ENCODE measurements at places on chromosomes 12 and 14.

DNA sequence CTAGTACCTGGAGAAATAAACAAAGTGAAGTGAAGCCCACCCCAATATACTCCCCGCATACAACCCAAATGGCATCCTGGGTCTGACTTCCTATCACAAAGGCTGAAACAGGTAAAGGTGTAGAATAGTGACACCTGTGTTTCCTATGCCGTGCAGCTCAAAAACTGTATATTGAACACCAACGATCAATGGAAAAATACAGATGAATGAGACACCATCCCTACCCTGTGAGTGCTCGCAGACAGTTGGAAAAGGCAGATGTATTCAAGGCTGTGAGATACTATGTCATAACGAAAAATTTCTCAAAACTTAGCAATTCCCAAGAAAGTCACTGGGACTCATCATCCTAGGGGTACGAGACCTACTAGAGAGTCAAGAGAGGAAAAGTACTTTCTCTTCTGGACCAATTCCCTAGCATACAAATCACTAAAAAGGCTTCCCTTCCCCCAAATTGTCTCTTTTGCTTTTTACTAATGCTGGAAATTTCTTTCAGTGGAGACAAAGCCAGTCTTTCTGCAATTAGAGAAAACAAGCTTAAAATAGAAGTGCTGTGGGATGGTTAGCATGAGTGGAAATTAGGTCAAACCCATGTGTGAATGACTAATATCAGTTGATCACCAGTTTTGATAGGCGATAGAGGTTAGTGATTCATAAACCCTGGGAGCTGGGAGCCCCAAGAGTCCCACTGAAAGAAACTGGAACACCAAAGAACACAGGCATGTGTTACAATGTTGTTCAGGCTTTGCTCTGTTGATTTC lies 249.7 kb downstream of the SPTSSA start:
- DNase-seq, result no peak

- DNase-seq, result no peak
Observed at GRCh38 chr12:48160807-48161206, 3.5 kb upstream of the ASB8 start.

DNA sequence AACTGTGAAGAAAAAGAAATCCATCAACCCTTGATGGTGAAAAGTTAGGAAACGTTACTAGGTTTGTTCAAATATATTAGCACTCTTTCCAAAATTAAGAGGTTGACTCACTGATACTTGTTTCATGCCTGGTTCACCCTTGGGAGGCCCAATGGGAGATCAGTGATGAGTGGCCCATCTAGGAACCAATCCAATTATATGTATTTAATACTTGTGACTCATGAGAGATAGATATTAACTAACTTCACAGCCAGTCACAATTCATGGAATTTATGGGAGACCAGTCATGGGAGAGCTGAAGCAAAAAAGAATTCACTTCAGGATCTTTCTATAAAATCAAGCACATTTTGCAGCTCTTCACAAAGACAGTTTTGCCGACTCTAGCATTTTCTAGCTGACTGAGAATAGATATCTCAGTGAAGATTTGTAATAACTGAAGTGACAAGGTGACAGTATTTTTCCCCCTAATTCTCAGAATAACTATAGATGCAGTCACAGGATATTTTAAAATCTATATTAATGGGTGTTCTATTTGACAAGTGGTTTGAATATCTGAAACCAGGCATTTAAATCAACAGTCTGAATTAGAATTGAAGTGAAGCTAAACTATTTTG lies 230.2 kb downstream of the EPS8 start:
- DNase-seq, result no peak

- DNase-seq, result no peak
Observed at GRCh38 chr12:69595689-69596088, 10.4 kb downstream of the CCT2 start.
